ENCODE measurements at places on chromosomes 12 and 14.
A peak's percentile ranks its signal among the peaks of the same experiment; 100 is the strongest.

GRCh38 chr14:22147716-22148115, 441.3 kb downstream of the DAD1 start:
- DNase-seq = no peak

DNA sequence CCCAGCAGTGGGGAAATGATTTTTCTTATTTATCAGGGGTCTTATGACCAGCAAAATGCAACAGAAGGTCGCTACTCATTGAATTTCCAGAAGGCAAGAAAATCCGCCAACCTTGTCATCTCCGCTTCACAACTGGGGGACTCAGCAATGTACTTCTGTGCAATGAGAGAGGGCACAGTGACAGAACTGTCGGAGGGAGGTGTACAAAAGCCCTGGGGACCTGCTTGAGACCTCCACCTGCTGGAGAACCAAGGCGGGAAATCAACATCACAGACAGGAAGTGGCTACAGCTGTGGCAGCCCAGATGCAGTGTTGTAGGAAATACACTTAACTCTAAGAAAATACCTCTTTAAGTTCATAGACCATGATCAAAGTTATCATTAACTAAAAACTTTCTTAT, 250.9 kb upstream of the OR4E1 start:
- DNase-seq = peak; percentile 64

- DNase-seq = no peak
Observed at GRCh38 chr12:6288235-6288634, 22.2 kb upstream of the PLEKHG6 start.

GRCh38 chr12:7289743-7290142, 14.1 kb upstream of the ACSM4 start:
- DNase-seq = no peak

DNA sequence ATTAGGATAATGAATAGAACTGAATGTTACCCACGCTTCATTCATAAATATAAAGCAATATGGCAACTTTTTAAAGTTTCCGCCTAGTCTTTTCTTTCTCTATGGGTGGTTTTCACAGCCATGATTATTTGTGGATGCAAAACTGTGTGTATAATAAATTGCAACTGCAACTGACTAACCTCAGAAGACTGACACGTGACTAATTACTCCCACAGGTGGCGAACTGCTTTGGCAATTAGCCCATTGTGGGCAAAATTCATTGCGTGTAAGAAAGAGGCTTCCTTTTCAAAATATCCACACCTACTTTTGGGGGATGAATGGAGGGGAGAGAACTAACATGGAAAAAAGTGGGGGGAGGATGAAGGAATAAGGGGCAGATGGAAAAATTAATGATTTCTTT, 79.0 kb downstream of the SLC25A21 start:
- no peak for DNase-seq

DNA sequence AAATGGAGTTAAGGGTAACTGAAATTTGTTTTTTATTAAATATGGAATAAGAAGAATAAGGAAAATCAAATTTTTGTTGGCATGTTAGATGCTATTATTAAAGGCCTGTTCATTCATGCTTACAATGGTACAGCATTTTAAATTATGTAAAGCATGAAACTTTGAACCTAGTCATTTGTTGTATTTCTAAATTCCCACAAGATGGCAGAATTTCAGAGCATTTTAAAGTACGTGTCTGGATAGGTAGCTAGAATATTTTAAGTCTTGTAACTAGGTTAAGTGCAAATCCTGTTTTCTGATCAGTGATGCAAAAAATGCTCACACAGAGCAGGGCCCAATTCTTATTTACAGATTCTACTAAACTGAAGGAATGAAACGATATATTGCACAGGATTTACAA, 585.6 kb upstream of the MIS18BP1 start:
- no peak for DNase-seq

DNA sequence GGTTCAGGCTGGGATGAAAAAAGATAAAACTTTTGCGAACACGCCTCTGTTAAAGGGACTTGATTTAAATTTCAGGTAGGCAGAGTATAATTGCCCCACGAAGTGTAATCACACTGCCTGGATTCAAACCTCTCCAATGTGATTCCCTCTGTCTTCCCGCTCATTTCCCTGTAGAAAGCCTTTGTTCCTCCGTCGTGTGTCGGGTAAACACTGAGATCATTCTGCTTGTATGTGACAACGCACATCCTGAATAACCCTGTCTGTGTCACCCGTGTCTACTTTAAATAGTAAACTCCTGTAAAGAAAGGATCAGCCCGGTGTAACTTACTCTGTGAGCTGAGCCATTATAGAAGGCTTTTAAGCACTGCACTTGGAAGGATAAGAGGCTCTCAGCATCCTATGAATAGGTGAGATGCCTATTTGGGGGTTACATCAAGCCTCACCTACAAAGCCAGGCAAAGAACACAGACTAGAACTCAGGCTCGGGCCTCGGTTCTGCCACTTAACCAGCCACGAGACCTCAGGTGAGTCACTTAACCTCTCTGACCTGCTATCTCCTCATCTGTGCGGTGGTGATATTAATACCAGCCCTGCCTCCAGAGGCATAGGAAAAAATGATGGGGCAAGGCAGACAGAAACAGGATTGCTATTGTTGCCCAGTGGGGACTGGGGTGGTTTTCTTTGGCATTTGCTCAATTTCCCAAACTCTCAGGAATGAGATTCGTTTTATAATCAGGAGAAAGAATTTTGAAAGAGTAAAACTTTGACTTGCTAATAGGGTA, 74.2 kb downstream of the RBM19 start:
- DNase-seq = no peak

- DNase-seq = no peak
Observed at GRCh38 chr12:41055875-41056577, 132.1 kb upstream of the PDZRN4 start.

DNA sequence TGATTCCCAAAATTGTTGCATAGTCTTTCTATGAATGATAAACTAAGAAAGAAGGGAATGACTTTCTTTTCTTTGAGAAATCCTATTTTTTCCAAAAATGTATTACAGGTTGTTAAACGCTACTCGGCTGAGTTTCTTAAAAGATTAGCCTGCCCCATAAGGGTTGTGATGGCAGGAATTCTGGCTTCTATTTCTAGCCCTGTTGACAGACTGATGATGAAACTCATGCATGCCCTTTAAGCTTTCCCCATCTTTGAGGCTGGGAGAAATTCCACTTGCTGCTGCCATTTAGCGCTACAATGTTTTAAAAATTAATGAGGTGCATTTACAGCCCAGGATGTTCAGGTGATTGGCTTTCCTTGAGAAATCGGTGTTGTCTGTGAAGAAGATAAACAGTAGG, 33.2 kb upstream of the RASSF3 start:
- no peak for DNase-seq

DNA sequence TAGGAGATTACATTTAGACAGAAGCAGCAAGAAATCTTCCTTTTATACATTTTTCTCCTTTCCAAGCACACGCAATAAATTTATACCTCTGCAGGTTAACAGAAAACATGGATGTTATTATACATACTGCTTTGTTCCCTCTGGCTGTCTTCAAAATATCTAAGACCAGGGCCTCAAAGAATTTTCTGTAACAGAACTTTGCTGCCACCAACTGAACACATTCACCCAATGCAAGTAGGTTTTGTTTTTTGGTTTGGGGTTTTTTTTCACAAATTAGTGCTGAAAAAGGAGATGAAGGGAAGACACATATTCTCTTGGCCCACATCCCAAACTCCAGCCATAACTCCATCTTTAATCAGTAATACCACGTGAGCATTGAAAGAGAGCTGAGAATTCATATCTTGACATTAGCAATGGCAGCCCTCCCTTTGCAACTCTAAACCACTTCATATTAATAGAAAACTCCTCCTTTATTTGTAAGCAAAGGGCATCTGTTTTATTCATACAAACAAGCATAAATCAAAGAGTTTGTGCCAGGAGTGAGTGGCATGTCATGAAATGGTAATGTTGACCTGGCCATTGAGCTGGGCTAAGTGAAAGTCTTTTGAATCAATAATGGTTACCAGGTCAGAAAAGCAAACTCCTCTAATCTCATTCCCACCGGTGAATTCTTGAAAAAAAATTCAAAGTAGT, 150.8 kb upstream of the FSCB start:
- no peak for DNase-seq

GRCh38 chr12:94534278-94534677, 74.6 kb upstream of the CEP83 start:
- no peak for DNase-seq

- no peak for DNase-seq
Observed at GRCh38 chr14:64114166-64114565, 180.0 kb downstream of the ESR2 start.

DNA sequence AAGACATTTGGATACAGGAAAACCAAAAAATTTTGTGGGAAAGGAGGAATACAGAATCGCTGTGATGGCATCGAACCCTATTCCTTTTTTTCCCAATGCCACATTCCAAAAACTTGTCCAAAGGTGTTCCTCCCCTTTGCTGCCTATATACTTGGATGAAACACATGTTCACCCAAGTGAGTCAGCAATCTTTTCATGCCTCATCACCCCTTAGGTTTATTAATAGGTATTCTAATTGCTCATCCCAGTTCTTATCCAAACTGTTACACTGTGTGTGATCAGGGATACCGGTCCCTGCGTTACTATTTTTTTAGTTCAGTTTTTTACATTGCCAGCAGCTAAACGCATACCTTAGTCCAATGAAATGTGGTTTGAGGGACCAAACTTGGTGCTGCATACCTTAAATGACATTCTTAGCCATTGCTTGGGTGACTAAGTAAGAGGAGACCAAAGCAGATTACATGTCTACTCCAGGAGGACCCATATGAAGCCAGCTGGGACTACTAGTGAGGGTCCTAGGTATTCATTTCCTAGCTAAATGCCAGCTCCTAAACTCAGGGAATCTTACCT, 20.6 kb upstream of the ST8SIA1 start:
- DNase-seq = no peak

- DNase-seq = no peak
Observed at GRCh38 chr12:132281038-132281437, 48.4 kb downstream of the GALNT9 start.

- DNase-seq = no peak
Observed at GRCh38 chr12:27434673-27435565, 11.6 kb upstream of the SMCO2 start.

DNA sequence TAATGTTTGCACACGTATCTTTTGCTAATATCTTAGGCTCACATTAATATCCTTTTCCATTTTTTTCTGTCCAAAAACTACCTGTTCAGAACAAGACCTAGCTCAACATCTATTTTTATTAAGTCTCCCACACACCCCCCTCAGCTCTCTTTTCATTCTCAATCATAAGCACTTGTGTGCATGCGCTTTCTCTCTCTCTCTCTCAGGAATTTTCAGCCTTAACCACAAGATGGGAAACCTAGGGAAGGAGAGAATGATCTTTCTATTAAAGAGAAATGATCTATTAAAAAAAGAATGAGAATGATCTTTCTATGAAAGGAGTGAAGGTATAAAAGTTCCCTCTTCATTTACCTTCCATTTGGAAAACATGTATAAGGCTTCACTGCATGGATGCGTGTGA, 39.7 kb upstream of the AP4S1 start:
- no peak for DNase-seq

- no peak for DNase-seq
Observed at GRCh38 chr12:26648999-26649398, 184.0 kb downstream of the ITPR2 start.

DNA sequence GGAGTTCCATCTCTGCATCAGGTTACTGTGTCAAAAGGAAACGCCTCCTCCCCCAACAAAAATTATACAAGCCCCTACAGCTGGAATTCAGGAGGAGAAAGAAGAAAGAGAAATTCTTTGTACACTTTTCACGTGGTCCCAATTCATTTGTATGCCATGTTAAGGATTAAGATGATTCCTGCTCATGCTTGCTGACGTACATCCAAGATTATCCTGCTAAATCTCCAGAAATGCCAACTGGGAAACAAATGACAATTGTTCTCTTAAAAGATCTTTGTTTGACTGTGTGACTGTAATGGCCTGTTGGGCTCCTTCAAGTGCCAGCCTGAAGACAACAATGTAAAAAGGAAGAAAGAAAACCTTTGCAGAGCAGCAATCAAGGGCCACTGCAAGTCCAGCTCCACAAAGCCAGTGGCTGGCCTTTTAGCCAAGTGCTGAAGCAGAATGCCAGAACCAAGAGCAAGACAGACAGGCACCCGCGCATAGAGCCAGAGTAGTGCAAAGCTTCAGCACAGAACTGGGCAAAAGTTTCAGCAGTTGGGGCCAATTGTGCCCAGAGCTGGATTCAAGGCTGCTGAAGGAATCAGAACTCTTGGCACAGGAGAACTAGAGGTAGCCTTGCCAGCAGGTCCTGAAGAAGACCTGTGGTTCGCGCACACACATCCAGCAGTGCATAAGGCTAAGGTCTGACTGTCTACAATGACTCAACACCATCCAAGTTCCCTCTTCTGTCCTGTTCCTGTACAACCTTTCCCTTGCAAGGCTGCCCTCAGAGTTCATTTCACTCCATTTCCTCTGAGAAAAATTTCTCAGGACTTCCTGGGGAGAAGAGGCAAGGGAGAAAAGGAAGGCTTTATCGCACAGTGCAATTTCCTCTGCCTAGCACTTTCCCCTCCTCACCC, 209.7 kb upstream of the BMP4 start:
- DNase-seq = no peak

DNA sequence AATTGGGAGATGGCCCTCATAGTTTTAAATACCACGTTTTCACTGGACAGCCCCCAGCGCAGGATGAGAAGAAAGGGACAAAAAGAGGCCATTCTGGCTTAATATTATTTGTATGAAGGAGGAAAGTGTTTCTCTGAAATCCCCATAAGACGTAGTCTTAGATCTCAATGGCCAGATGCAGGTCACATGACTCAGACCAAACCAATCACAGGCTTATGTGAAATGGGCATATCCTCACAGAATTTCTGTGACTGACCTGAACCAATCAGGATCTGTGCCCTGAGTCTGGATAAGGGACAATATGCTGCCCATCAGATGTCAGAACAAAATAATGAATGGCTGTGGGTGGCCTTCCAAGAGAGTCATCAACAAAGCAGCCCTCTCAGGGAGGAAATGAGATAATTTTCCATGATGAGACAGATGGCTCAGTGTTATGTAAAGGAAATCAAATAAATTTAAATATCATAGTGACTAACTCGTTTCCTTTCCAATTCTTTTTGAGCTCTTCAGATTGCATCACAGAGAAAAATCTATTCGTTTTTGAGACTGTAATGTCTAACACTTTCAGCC, 1009.5 kb upstream of the TMEM132C start:
- no peak for DNase-seq

DNA sequence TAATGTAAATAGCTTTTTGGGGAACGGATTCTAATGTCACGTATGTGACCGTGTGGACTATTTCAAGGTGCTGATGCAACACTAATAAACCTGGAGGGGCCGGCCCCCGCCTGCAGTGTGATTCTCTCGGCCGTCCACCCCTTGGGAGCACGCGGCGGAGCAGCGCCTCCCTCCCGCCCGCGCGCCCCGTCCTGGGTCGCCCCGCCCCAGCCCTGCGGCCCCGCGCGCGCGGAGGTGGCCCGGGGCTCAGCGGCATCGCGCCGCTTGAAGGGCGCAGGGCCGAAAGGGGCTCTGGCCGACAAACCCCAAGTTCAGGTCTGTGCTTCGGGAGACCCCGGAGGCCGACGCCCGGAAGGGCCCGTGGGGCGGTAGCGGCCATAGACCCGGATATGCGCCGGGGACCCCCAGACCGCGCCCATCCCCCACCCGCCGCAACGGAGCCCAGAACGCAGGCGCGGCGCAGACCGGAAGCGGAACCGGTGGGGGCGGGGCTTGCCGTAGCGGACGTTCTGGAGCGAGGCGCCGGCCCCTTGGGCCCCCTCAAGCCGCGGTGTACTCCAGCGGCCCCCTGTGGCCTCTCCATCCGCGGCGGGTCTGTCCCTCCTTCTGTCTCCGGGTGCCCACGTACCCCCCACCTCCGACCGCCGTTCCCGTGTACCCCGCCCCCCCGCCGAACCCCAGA, at the start of gene TEX22:
Gene TEX22, plus strand, starts transcription at position 495 of the 682 bp plus-strand sequence. CDS start 803 bp downstream, outside the sequence.
- DNase-seq = peak; percentile 97

Measured in activated T-cell treated with anti-CD3 and anti-CD28 coated beads, Interleukin-2, amount 50 U/mL, for 72 hours (primary cell).